ENCODE measurements at places on chromosomes 5 and 9.
A peak's percentile ranks its signal among the peaks of the same experiment; 100 is the strongest.

- H3K4me3 ChIP-seq, result no peak overlapping the region
- H3K27ac ChIP-seq, result no peak overlapping the region
- no peaks in the 10 kb centered on the region for H3K36me3 ChIP-seq
- H3K27me3 ChIP-seq, result no peaks in the 10 kb centered on the region
- no peaks in the 10 kb centered on the region for H3K4me1 ChIP-seq
Observed at GRCh38 chr5:4630031-4630430, 510.1 kb upstream of the ADAMTS16 start.

DNA sequence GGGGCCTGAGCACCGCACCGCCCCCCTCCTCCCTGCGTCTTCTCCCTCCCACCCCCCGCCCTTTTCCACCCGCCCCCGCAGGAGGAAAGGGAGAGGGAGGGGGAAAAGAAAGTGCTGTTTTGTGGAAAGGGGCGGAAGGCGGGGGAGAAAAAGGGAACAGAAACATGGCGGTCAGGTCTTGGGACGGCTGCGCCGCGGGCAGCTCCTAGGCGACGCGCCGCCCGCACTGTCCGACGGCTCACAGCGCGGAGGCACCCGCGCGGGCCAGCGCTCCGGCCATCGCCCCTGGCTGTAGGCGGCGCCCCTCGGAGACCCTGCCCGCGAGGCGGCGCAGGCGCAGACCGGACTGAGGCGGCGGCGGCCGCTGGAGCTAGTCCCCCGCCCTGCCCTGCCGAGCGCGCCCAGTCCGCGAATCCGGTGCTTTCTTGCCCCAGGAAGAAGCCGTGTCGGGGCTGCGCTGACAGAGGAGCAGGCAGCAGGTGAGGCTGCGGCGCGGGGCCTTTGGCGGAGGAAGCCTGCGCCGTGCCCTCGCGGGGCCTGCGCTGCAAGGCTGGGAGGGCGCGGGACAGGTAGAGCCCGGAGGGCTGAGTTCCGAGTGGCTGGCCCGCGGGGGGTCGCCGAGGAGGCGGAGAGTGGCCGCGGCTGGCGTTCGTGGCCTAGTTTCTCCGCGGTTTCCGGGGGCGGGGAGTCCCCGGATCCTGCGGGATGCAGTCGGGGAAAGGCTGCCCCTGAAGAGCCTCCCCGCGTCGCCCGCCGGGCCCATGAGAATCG lies at the start of gene DENND4C:
Gene DENND4C, plus strand, starts transcription at position 339 of the 771 bp plus-strand sequence. CDS start 45,482 bp downstream, outside the sequence.
- peak; percentile 86 for DNase-seq
- no peaks in the 10 kb centered on the region for H3K36me3 ChIP-seq
- H3K4me3 ChIP-seq, result peak within 1 kb of the TSS; percentile 88

- no peaks in the 10 kb centered on the region for H3K27me3 ChIP-seq
- no peak for DNase-seq
- H3K4me1 ChIP-seq, result peaks cover 15% of the 10 kb centered on the region
- H3K36me3 ChIP-seq, result no peaks in the 10 kb centered on the region
- H3K4me3 ChIP-seq, result no peak overlapping the region
Observed at GRCh38 chr5:57452885-57453284, 29.7 kb downstream of the ACTBL2 start.

DNA sequence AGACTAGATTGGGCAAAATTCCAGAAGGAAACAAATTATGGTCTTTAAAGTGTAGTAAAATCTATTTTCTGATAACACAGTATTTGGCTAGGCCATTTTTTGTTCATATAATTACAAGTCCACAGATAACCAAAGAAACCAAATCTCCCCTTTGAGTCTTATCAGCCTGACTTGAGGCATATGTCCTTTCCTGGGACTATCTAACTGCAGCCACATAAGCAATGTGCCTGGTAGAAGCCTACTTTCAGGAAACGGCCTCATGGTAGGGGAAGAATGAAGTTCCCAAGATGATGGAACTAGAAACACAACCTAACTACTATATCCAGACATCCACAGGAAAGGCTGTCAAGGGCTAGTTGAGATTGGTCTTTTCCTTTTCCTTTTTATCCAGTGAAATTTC lies 130.0 kb downstream of the PIK3R1 start:
- H3K4me3 ChIP-seq, result no peak overlapping the region
- DNase-seq, result no peak
- H3K36me3 ChIP-seq, result no peaks in the 10 kb centered on the region
- H3K4me1 ChIP-seq, result peaks cover 11% of the 10 kb centered on the region
- no peak overlapping the region for H3K27ac ChIP-seq
- H3K27me3 ChIP-seq, result no peaks in the 10 kb centered on the region

- peaks cover 15% of the 10 kb centered on the region for H3K36me3 ChIP-seq
- no peaks in the 10 kb centered on the region for H3K4me1 ChIP-seq
- no peak for DNase-seq
- H3K27ac ChIP-seq, result no peak overlapping the region
- no peak overlapping the region for H3K4me3 ChIP-seq
- H3K27me3 ChIP-seq, result no peaks in the 10 kb centered on the region
Observed at GRCh38 chr5:10684303-10685086, 76.5 kb downstream of the DAP start.

DNA sequence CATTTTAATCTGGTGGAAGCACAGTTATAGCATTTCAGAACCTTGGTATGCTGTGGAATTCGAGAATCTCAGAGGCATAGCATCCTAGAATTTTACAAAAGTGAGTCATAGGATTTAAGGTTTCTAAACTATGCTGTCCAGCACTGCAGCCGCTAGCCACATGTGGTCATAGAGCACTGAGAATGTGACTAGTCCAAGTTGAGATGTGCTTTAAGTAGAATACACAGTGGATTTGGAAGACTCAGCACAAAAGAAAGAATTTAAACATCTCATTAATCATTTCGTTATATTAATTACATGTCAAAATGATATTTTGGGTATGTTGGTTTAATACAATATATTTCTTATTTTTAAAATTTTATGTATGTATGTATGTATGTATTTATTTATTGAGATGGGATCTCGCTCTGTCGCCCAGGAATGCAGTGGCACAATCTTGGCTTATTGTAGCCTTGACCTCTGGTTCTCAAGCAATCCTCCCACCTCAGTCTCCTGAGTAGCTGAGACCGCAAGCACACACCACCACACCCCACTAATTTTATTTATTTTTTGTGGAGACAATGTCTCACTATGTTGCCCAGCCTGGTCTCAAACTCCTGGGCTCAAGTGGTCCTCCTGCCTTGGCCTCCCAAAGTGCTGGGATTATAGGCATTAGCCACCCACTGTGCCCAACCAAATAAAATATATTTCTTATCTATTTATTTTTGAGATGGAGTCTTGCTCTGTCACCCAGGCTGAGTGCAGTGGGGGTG lies 20.4 kb upstream of the RPS14 start:
- no peak for DNase-seq
- H3K4me1 ChIP-seq, result no peaks in the 10 kb centered on the region
- no peaks in the 10 kb centered on the region for H3K27me3 ChIP-seq
- H3K36me3 ChIP-seq, result no peaks in the 10 kb centered on the region

Measured in small intestine (tissue), 16 donors.